NCI-H1092 treated with DMSO at 0.1 percent for 48 hours (cell line): ENCODE measurements at places on chromosomes 4 and X.

GRCh38 chr4:67638136-67638535, 62.8 kb downstream of the UBA6 start:
- no peak for DNase-seq

DNA sequence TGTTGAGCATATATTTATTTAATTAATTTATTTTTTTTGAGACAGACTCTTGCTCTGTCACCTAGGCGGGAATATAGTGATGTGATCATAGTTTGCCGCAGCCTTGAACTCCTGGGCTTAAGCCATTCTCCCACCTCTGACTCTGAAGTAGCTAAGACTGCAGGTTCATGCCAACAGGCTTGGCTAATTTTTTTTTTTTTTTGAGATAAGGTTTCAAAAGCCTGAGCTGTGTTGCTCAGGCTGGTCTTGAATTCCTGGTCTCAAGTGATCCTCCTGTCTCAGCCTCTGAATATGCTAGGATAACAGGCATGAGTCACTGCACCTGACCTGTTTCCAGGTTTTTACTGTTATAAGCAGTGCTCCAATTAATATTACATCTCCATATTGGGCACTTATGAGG, 4.8 kb downstream of the ADD1 start:
- DNase-seq, result no peak

DNA sequence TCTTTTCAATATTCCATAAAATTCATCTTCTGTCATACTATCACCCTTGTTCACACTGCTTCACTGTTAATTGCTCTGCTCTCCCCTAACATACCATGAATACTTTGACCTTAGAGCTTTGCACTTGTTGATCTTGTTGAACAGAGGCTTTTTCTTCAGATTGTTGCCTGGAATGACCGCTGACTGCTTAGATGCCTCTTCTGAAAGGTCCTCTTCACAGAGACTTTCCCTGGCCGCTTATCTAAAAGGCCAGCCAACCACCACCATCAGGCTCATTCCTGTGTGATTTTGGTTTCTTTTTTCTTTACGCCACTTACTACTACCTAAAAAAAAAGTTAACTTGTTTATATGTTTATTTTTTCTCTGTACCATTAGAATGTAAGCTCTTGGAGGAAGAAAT, 667.7 kb downstream of the STPG2 start:
- DNase-seq, result no peak

GRCh38 chr4:68905939-68906779, 45.4 kb downstream of the UGT2A3 start:
- no peak for DNase-seq

DNA sequence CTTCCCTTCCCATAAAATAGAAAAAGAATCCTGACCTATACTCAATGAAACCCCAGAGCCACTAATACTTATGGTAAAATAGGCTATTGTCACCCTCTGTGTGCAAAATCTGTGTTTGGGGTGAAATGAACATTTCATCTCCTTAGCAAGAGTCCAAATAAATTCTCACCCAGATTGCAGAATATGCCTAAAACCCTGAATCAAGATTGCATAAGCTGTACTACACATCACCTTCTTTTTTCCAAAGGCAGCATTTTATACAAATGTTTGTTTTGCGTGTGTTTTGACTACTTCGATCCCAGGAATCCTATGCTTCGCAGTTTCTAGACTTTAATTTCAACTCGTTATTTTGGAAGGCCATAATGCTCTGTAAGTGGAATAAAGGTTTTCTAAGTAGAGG, 12.2 kb upstream of the HADH start:
- DNase-seq, result no peak

GRCh38 chr4:93891244-93891643, 62.7 kb downstream of the ATOH1 start:
- DNase-seq, result no peak

GRCh38 chr4:72442147-72442546, 126.9 kb downstream of the ADAMTS3 start:
- DNase-seq, result no peak

DNA sequence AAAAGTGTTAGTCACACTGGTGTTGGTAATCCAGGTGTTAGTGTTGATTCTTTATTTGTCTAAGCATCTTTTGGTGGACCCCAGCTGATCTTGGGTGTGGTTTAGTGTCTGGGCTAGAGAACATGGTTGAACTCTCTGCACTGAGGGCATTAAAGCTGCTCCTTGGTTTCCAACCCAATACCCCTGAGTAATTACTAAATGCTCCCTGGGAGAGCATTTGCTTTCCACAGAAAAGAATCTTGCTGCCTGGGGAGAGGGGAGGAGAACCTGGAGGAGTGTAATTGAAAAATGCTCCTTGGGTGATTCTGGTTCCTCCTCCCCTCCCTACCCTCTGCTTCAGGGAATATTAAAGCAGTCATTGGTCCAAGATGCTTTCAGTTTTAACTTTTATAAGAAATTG, 3.1 kb downstream of the GUCY1B1 start:
- no peak for DNase-seq

DNA sequence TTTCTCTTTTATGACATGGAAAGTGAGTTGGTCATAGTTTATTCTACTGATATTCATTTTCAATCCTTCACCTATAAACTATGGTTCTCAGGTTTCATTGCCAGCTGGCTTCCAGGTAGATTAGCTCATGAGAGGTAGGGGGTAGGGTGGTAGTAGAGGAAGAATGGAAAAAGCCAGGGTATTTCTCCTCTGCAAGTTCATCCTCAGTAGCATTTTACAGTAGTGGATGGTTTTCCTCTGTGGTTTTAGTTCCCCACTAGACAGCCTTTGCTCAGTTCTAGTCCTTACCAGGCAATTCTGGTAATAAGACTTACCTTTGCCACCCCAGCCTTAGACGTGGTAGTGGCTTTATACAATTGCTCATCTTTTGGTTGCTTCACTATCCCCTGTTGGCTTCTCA, 8.9 kb upstream of the NAA11 start:
- DNase-seq, result no peak

- no peak for DNase-seq
Measured at GRCh38 chr4:3329887-3330286, 37.1 kb downstream of the RGS12 start.

DNA sequence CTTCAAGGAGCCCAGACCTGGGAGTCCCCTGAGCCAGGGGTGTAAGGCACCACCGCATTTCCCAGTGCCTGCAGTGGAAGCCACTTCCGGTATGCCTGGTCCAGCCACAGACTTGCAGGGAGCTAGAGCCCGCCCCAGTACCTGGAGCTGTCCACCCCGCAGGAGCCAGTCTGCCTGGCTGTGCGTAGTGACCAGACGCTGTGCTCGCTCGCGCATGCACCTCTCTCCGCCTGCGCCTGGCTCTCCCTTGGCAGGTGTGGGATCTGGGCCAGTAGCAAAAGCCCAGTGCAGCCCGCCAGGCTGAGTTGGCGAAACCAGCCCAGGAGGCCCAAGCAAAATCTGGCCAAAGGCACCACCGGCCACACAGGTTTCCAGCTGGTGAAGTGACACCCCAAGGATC, 973.7 kb upstream of the AGA start:
- no peak for DNase-seq

- DNase-seq, result no peak
Measured at GRCh38 chr4:83552924-83553323, 17.0 kb downstream of the GPAT3 start.

DNA sequence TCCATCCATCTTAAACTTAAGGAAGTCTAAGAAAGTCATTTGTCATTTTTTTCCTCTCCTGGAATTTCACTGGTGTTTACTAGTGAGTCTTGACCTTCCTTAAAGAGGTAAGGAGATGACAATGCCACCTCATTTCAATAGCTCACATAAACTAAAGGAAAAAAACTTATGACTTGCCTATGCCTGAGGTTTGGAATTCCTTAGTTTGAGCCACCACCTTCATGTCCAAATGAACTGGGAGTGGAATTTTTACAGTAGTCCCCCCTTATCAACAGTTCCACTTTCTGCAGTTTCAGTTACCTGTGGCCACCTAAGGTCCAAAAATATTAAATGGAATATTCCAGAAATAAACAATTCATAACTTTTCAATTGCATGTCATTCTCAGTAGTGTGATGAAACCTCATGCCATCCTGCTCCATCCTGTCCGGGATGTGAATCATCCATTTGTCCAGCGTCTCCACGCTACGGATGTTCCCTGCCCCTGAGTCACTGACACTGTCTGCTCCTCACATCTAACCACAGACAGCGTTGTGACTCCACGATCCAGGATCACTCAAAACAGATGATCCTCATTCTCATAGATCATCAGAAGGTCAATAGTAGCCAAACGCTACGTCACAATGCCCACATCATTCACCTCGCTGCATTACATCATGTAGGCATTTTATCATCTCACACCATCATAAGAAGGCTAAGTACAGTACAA, 177.4 kb downstream of the SH3KBP1 start:
- no peak for DNase-seq

GRCh38 chr4:169208516-169208915, 62.2 kb downstream of the SH3RF1 start:
- DNase-seq, result no peak

- DNase-seq, result no peak
Measured at GRCh38 chrX:107827852-107828251, 2.2 kb downstream of the MID2 start.

DNA sequence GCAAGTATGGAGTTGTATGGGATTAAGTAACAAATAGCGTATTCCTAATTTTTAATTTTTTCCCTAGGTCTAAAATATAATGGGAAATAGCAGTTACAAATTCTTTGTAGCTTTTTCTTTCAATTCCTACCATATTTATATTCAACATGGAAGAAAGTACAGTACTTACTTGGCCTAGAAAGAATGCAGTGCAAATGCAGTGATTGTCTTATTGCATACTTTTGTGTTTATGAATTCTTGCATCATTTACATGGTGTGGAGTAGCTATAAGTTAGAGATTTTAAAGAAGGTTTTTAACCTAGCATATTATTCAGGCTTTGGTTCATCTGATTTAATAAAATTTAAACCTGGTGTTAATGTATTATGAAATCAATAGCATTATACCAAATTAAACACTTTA, 263.3 kb downstream of the BMPR1B start:
- no peak for DNase-seq

GRCh38 chr4:88690355-88690754, 7.3 kb downstream of the NAP1L5 start:
- no peak for DNase-seq

- no peak for DNase-seq
Measured at GRCh38 chr4:74539044-74539790, 94.3 kb downstream of the AREG start.

GRCh38 chrX:21929209-21929608, 11.3 kb upstream of the SMS start:
- DNase-seq, result no peak

DNA sequence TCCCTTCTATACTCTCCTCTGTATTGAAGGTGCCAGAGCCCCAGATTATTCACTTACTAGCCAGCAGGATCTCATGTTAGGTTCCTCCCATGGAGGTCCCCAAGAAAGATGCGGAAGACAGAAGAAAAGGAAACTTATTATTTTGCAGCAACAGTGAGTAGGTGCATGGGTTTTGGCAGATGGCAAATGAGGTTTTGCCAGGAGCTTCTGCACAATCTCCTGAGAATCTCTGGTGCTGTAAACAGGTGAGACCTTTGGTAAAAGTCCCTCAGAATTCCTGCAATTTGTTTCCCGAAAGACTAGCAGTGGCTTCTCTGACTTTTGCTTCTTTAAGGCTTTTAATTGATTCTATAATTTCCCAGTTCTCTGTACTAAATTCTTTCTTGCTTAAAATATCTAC, 29.5 kb upstream of the SORBS2 start:
- DNase-seq, result no peak

DNA sequence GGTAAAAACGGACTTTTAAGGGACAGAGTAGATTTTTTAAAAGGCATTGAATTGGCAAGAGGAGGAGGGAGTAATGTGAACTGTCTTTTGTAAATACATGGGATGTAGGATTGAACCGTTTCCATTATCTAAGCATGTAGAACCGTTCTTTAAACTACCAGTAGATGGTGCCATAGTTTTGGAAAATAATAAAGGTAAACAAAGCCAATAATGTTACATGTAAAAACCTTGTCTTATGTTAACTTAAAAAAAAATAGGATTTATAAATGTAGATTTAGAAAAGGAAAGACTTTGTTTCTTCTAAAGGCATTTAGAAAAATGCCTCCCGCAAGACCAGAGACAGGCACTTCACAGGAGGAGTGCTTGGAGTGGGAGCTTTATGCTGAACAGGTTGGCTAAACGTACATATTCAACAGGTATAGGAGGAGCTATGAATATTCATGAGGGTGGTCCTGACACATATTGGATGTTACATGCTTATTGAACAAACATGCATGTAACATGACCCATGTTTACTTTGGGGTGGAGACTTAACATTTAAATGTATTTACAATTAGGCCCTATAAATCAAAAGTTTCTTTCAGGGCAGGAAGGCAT, 45.5 kb upstream of the FAM241A start:
- DNase-seq, result peak; percentile 50

DNA sequence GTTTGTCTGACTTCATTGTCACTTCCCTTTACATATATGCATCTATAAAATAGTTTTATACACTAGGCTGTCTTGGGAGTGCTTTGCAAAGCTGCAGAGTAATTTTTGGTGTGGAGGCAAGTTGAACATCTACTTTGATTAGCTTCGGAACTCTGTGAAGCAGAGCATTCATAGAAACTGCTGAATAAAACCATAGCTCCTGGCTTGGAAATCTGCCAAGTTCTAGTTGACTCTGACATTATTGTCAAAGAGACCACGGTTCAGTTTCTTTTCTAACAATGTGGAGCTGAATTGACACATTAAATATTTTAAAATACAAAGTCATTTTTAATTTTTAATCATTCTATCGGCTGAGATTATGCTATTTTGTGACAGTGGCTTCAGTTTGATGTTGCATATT, 335.0 kb downstream of the BMPR1B start:
- peak; percentile 33 for DNase-seq

DNA sequence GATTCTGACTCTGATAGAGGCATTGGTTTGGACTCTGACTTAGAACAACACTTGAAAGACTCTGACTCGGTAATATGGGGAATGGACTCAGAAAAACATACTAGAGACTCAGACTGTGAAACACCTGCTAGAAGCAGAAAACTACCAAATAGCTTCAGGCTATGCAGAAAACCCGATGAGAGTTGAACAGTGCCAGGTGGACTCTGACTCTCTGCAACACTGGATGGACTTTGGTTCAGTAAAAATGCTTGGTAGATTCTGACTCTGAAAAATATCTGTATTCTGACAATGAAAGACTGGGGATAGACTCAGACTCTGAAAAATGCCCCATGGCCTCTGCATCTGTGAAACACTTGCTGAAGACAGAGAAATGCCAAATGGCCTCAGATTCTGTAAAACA, 215.1 kb upstream of the HDX start:
- no peak for DNase-seq

DNA sequence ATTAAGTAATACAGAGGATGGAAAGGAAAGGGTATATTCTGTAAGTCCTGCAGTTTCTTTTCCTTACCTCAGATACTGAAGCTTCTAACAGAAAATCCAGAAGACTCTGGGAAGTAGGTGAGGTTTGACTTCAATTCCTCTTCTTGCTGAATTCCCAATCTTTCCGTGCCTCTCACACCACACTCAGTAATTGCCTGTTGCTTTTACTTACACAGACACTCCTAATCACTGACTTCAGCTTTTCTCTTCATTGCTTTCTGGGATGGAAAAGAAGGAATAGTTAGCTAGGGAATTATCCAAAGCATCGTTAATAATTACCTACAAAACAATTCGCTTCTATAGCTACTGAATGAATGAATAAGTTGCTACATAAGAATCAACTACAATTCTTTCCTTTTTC, 163.6 kb downstream of the FBXO8 start:
- peak; percentile 19 for DNase-seq
